Prostate gland (tissue), 2 donors: ENCODE measurements at places on chromosomes 1 and 21.

DNA sequence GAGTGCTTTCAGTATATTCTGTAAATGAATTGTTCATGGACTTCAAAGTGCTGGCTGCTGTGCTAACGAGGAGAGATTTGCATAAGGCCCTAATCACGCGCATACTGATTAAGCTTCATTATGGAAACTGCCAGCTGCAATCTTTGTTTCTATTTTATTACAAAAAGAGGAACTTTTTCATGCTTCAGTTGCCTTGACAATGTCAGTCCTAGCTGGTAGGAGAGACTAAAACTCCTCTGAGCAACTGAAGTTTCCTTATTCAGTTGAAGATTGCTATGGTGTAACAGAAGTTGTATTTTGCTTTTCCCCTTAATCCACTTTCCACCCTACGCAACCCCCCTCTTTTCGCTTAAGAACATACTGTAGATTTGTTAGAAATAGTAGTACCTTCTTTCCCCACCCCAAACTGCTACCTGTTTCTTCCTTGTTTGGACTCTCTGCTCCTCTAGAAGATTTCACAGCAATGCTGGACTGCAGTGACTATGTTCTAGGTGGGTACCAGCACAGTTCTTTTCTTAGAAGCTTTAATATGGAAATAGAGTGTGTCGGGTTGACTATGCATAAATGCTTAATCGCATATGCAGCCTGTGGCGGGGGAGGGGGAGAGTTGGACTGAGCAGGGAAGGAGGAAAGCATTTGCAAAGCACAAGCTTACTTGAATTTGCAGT is 108.3 kb downstream of the POU2F1 start:
- DNase-seq, result no peak

- DNase-seq, result no peak
Observed at GRCh38 chr1:45804669-45804969, 1.2 kb downstream of the MAST2 start.

GRCh38 chr1:152049291-152050083 is 12.7 kb upstream of the S100A11 start:
- no peak for DNase-seq

GRCh38 chr1:151289080-151289935 is 7.2 kb downstream of the ZNF687 start:
- no peak for DNase-seq

DNA sequence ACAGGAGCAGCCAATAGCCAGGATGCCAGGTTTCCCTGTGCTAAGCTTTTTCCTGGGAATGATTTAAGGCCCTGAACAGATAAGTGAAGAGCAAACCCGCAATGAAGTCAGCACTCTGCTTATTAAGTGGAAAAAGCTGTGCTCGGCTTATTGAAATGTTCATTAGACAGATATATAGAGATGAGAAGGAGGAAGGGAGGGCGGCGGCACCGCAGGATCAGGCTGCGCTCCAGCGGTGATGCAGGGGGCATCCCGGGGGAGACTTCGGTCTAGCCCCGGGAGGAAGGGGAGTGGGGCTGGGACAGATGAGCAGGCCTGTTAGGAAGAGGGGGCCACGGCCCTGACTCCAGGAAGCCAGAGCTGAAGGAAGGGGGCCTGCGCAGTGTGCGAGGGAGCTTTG is 115.0 kb downstream of the TMEM53 start:
- no peak for DNase-seq

GRCh38 chr1:34864759-34865158 is 5.2 kb upstream of the SMIM12 start:
- DNase-seq, result no peak

GRCh38 chr21:29176471-29177120 is 46.2 kb downstream of the MAP3K7CL start:
- no peak for DNase-seq

DNA sequence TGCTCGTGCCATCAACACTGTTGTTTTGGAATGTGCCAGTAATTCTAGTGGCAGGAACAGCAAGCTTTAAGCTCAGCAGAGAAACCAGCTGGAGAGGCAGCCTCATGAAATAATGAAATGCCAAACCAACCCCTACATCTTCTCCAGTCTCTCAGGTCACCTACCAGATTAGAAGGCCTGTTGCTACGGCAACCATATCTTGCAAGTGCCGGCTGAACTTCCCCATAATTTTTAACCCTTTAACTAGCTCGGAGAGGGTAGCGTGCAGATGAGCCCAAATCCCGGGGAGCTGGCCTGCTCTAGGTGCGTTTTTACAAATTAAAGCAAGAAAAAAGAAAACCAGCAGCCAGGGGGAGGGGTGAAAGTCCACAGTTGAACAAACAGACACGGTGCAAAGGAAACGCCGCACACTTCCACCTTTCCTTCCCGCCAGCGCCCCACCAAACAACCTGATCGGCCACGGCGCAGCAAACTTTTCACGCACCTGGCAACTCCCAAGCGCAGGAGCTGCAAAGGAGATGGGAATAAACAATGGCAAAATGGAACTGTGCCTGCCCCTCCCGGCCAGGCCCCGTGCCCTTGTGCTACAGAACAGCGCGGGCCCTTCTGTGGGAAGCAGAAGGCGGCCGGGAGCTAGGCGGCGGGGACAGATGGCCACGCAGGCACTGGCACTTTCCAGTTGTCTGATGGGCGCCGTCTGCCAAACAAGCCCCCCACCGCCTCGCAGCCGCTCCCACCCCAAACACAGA is 50.1 kb downstream of the SSBP3 start:
- DNase-seq, result no peak

- DNase-seq, result no peak
Observed at GRCh38 chr1:185853739-185854138, 119.5 kb downstream of the HMCN1 start.

DNA sequence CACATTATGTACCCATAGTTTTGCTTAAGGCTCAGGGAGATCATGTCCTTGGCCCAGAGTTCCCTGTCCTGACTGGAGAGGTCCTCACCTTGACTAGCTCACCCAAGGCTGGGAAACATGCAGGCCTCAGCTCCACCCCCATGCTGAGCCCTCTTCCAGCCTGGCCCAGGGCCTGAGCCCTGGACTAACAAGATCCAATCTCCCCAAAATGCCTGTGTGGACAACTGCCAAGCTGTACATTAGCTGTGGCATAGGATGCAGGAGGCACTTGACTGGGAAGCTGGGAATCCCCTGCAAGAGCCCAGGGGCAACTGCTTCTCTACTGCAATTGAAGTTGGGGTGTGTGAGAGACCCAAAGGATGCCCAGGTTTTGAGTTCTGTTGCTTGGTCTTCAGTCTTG is 2.1 kb downstream of the LINGO4 start:
- no peak for DNase-seq
